Stimulated activated CD8-positive, alpha-beta memory T cell treated with anti-CD3 and anti-CD28 coated beads, Interleukin-4, amount 100 ng/mL, for 1 hour (primary cell): ENCODE measurements at places on chromosomes 4 and X.

DNA sequence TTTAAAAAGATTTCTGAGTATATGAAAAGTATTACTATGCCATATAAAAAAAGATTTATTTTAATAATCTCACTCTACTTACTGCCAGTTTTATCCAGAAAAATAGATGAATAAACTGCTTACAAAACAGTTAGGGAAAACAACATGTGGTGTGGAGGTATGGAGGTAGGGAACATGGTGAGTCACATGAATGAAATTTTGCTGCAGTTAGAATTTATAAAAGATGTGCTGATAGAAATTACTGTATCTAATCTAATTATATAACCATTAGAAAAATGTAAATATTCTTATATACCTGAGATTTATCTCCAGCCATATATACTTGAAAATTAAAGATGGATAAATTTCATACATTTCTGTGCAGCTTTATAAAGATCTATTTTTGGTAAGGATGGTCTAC lies 184.0 kb upstream of the ANK2 start:
- DNase-seq, result no peak

DNA sequence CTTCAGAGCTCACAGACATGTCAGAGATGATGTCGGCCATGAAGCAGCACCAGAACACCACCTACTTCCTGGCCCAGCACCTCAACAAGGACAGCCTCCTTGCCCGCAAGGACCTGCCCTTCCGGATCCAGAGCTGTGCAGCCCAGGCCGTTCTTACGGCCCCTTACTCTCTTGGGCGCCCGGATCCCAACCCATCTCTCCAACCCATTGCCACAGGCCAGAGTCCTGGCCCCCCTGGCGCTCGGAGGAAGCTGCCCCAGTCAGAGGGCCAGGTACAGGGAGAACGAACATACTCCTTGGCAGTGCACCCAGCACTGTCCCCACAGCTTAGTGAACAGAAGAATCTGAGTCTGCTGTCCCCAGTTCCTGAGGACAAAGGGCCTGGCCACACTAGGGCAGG lies 27.9 kb upstream of the PRPS1 start:
- no peak for DNase-seq

DNA sequence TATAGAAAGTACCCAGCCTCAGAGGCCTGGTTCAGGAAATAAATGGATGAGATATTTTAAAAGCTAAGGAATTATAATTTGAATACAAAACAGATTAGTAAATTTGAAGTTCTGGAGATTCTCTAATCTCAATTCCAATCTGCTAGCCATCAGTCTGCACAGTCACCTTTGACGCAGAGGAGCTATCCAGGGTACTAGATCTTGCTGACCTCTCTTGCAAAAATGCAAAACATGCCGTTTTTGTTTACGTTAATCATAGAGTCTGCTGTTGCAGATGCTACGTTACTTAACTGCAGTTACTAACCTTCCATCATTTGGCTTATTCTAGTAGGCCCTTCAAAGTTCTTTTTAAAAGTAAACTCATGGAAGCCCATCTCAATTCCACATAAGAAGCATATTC lies 10.4 kb downstream of the CCSER1 start:
- DNase-seq, result no peak

DNA sequence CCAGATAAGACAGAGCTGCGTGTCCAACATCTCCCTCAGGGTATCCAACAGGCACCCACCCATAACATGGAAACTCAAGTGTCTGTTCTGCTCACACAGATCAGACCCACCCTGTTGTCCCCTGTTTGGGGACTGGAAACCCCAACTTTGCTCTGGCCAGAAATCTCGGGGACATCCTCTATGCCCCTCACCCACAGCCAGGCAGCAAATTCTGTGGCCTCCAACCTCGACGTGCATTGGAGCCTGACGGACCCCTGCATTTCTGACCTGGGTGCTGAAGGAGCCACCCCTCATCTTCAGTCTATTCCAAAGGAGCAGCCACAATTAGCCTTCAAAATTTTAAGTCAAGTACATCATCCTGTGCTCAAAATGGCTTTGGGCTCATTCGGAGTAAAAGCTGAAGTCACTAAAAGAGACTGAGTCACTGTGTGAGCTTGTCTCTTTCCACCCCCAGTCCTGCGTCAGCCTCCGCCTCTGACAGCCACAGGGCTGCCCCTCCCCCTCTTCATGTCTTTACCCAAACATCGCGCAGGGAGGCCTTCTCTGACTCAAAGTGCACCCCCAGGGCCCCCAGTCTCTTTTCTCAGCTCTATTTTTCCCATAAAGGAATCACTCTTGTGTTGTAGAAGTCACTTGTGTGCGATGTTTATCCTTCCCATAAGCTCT lies 24.4 kb upstream of the PDE6B start:
- no peak for DNase-seq

- no peak for DNase-seq
Measured at GRCh38 chr4:173332021-173332487, 2.1 kb downstream of the HMGB2 start.

DNA sequence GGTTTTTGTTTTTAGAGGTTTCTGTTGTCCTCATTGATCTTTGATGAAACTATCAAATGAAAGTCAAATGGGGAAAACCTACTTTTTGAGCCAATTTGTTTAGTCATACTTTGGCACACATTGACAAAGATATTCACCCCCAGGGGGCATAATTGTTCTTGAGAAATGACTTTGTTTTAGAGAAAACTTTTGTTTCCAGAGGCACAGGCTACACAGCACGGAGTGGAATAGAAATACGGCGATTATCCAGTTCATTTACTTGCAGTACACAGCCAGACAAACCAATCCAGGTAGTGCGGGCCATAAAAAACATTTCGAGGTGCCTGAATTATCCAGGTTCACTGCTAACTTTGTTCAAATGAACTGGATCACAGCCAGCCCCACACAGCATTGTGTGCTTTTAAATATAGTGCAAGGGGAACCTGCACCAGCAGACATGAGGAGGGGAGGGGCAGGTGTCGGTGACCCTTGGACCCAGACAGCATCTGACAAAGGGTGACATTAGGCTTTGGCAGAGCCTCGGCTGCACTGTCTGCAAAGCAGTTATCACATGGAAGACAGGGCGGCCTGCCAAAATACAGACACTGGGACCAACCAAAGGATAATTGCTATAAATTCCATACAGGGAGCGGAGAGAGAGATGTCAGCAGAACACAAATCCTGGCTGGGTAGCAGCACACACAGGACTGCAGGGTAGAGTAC lies 179.6 kb upstream of the NOCT start:
- DNase-seq, result no peak

DNA sequence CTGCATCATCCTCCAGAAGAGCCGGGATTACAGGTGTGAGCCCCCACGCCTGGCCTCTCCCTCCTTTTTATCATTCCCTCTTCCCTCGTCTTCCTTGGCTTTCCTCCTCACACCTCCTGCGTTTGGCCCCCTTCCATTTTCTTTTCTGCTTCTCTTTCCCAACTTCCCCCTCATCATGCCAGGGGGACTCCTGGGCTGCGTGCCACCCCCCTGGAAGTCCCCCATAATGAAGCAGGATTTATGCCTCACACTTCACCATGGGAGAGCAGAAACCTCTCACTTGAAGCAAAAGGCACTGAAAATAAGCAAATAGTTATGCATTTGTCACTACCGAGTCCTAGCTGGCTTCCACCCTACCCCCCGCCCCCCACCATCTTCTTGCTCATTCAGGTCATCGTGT lies 7.9 kb downstream of the TKTL1 start:
- DNase-seq, result no peak

GRCh38 chr4:19748519-19749479 lies 502.9 kb upstream of the SLIT2 start:
- no peak for DNase-seq

GRCh38 chr4:189804894-189805293 lies 135.8 kb upstream of the FRG1 start:
- no peak for DNase-seq

DNA sequence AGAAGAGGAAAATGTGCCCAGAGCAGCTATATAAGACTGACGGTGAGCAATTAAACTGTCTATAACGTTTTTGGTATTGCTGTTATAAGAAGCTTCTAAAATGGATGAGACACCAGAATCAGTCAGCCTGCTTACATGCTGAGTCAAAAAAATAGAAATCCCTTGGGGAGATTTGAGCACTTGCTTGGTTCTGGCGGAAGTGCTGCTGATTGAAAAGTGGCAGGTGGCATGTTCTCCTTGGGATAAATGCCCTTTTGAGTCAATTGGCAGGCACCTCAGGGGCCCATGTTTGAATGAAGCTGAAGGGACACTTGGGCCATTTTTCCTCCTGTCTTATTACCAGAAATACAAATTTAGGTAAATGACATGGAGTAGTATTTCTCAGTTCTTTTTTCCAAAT lies 148.7 kb downstream of the PTCHD1 start:
- DNase-seq, result no peak

GRCh38 chr4:147846318-147847155 lies 114.6 kb downstream of the ARHGAP10 start:
- DNase-seq, result no peak

DNA sequence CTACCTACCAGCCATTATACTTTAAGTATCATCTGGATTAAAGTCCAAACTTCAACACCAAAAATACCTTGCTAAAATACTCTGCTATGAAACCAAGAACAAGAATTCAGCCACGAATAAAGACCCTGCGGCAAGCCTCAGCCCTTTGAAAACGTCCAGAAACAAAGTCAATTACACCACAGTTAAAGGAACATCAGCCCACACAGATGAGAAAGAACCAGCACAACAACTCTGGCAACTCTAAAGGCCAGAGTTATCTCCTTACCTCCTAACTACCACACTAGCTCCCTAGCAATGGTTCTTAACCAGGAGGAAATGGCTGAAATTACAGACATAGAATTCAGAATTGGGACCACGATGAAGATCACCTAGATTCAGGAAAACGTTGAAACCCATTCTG lies 23.4 kb downstream of the ABCB7 start:
- no peak for DNase-seq

DNA sequence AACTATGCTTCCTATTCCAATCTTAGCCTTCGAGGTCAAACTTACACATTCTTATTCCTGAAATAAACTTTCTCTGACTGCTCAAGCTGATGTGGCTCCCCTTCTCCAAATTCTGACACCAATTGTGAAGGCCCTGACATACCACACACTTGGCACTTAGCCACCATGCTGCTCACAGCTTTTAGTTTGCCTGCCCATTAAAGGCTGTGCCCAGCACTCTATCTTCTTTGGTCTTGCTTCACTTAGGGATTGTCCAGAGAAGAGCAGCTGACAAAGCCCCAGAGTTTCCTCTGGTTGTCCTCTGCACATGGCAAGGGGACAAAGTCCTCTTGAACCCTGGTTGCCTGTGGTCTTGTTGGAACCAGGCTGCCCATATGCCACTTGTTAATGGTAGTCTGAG lies 126.1 kb downstream of the ARHGEF9 start:
- DNase-seq, result no peak

- no peak for DNase-seq
Measured at GRCh38 chr4:5127556-5127955, 76.3 kb downstream of the STK32B start.

DNA sequence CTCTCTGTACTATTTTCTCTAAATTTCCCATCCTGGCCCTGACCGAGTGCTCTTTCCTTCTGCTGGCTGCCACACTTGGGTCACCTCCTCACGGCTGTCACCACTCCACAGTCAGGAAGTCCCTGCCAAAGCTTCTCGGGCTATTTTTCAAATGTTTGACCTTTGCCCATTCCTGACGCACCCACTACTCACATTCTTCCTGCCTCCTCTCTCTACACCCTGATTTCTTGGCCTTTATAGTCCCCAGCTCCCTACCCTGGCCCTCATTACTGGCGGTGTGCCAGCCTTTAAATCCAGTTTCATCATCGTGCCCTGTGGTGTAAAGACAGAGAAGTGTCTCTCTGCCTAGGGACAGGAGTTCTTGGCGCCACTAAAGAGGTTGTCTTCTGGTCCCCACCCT lies 46.4 kb upstream of the GATB start:
- no peak for DNase-seq

- DNase-seq, result no peak
Measured at GRCh38 chr4:184167576-184167975, 50.1 kb downstream of the ENPP6 start.

DNA sequence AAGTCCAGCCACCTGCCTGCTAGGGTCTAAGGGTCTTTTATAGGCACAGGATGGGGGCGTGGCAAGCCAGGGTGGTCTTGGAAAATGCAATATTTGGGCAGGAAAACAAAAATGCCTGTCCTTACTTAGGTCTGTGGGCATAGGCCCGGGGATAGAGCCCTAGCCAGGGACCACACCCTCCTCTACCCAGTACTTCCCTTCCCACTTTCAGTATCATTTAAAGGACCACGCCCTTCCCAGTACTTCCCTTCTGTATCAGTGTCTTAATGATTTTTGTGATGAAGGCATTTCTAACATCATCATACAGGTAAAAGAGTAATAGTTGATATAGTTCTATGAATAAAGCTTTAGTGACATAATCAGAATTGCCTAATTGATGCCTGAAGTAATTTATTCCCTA lies 11.4 kb downstream of the BANK1 start:
- DNase-seq, result no peak

GRCh38 chr4:153808175-153808574 lies 19.3 kb upstream of the SFRP2 start:
- no peak for DNase-seq

DNA sequence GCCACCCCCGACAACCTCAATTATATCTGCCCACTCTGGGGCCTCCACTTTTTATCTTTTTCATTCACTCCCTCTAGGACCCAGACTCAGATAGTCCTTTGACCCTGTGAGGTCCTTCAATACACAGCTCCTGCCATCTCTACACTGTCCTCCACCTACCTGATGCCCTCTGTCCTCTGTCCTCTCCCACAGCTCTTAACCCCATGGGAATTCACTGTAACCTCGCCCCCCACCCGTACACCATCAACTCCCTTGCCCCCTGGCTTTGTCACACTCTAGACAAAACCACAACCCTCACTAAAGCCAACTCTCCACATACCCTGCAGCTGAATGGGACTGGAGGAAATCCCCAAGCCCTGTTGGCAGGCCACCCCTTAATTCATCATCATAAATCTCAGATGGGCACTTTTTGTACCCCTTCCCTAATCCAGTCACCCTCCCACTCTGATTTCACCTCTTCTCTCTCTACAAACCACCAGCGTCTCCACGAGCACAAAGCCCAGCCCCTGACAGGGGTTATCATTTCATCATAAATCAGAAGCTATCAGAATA lies 52.3 kb upstream of the ENPP6 start:
- DNase-seq, result no peak

DNA sequence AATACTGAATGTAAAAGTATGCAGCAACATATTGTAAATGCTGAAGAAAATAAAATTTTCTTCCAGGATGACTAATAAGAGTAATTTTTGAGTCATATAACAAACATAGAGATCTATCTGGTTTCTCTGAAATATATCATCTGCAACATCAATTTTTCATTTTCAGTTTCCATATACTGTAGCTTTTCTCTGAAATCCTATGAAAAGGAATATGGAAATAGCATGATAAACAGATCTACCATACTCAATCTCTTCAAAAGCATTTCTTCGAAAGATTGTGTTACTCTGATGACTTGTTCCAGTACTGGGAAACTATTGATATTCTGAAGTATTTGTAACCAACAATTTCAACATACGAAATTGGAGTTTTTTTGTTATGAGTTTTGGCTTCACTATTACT lies 1156.7 kb downstream of the FAM133A start:
- DNase-seq, result no peak

DNA sequence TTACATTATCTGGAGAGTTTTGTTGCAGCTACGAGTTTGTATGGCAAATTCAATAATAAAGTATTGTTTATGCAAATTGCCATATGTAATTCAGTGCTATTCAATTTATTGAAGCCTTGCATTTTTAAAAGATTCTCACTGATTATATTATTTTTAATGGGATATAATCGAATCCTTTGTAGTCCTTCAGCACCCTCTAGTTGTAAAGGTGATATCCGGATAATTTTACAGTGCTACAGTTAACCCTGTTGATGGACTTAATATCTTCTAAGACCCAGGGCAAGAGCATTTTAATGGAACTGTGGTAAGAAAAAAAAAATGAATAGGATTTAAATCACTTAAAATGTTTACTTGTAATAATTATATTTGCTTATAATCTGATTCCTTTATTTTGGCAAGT lies 48.5 kb upstream of the GRIA2 start:
- no peak for DNase-seq
